ENCODE measurements at places on chromosomes 16 and 17.
A peak's percentile ranks its signal among the peaks of the same experiment; 100 is the strongest.

DNA sequence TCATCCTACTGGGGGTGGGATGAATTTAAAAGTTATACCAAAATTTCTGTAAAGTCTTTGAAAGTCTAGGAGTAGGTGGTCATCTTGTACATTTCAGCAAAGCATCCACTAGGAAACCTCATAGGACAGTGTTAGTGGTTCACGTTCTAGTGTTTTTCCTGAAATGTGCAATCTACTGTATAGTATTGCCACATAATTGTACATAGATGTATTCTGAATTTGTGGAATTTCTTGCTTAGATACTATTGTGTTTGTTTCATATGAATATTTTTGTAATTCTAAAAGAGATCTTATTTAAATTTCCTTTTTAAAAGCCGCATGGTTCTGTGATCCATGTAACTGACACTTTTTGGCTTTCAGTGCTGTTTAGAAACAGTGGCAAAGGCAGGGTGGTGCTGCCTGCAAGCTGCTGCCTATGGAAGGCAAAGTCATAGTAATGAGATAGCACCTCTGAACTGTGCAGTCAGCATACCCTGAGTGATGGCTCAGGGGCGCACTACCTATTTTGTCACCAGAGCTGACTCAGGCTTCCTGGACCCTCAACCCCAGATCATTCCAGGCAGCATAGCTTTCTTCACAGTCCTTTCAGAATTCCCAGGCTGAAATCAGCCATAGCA lies 193.3 kb downstream of the MRTFB start:
- no peak for DNase-seq

DNA sequence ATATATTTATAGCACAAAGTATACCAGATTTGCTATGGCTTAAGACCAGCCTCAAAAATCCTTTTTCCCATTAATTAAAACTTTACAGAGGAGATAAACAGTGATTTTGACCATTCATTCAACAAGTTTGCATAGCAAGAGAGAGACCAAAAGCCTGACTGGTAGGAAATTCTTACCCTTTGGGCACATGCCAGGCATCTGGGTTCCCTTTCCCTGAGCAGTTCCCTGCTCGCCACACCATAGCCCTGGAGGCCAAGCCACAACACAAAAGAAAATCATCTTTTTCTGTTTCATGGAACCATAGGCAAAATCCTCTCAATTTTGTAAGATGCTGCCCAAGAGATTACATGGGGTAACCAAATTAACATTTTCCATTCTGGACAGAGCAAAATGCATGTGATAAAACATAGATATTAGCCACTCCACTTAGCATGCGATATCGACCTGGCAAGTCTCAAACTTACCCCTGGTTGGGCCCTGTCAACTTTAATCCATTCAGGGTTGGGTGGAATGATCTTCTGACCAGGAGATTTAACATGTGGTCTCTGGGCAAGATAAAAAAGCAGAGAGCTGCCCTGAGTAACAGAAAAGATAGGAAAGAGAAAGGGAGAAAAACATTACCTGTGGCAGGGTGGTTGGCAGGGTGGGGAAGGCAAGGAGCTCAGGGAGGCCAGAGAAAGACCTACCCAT lies 57.6 kb upstream of the B4GALNT2 start:
- DNase-seq, result no peak

DNA sequence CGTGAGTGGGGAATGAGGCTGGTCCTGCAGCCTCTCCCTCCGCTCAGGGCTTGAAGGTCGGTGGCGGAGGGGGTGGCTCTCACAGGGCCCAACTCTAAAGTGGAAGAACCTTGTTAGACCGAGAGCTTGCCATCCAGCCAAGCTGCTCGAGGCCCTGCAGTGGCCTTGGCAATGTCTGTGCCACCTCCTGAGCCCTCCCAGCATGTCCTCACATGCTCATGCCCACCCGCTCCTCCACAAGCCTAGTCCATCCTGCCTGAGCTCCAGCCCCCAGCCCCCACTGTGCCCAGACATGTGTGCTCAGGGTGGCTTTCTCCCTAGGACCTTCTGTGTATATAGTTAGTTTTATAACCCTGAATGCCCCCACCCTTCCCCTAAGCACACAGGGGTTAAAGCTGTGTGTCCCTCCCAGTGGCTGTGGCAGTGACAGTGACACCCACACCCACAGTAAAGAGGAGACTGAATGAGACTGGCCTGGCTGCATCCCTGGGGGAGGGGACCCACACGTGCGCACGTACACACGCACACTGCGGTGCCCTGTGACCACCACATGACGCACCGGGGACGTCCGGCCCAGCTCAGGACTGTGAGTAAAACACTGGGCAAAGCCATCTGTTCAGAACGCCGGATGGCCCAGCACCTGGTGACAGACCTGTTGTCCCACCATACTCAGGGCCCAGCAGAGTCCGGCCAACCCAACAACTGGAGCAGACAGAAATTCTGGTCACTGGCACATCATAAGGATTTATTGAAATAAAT lies 15.6 kb downstream of the PDK2 start:
- DNase-seq, result no peak

DNA sequence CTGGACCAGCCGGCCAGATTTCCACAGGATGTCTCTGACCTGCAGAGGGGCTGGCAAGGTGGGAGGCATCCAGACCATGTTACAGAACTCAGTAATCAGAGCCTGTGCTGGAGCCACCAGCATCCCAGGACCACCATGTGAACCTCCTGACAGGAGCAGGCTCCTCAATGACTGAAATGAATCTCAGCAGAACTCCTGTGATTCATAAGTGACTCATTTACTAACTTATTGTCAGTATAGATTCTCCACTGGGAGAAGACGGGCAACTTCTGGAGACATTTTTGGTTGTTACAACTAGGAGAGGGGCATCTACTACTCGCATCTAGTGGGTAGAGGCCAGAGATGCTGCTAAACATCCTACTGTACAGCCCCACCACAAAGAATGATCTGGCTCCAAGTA lies 3.1 kb upstream of the WWOX start:
- DNase-seq, result no peak

DNA sequence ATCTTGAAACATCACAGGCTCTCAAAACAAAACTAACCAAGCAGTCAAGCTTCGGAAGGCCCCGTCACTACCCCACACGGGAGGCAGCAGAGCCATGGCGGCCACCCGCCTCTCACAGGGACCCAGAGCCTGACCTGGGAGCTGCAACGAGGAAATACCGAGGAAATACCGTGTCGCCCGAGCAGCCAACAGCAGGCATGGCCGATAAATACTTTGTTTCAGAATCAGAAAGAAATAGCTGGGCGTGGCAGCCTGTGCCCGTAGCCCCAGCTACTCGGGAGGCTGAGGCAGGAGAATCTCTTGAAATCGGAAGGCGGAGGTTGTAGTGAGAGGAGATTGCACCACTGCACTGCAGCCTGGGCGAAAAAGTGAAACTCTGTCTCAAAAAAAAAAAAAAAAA lies 6.9 kb downstream of the LMF1 start:
- no peak for DNase-seq

DNA sequence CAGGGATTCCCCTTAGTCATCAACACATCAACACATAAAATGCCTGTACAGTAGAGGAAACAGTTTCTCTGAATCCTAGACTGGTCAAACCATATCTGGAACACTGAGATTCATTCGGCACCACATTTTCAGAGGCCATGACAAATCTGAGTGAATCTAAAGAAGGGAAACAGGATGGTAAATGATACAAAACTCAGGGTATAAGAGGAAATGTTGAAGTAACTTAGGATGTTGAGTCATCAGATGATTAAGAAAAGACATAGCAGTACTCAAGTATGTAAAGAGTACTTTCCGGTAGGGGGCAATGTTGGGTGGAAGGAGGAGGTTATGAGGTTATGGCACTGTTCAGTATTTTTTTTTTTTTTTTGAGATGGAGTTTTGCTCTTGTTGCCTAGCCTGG lies 358.5 kb upstream of the PMFBP1 start:
- DNase-seq, result no peak

DNA sequence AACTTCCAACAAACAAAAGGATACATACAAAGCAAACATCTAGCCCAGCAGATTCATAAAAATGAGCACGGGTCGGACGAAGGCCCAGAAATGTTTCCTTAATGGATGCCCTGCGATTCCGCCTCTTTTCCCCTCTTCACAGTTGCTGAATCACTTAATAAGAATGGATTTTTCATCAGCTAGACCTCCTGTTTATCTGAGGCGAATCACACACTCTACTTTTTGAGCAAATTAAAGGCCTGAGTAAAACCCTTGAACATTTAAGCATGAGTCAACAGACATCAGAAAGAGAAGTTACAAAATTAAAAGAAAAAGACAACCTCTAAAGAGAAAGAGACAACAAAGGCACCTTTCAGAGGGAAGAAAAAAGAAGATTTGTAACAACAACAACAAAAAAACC lies 44.7 kb downstream of the HS3ST3A1 start:
- DNase-seq, result no peak

GRCh38 chr16:85629326-85629725 lies 16.2 kb downstream of the GSE1 start:
- DNase-seq, result no peak

GRCh38 chr17:31509805-31510177 lies 118.3 kb downstream of the RAB11FIP4 start:
- DNase-seq, result no peak

DNA sequence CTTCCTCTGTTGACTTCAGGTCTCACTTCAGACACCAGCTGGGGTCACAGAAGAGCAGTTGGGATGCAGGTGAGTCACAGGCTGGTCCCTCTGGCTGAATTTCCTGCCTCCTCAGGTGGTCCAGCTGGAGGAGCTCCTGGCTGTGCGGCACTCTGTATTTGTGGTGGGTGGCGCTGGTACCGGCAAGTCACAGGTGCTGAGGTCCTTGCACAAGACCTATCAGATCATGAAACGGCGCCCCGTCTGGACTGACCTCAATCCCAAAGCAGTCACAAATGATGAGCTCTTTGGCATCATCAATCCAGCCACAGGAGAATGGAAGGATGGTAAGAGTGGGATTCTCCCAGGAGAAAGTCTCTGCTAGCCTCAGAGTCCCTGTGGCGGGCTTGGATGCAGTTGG lies 149.2 kb downstream of the DNAH9 start:
- DNase-seq, result no peak

- no peak for DNase-seq
Observed at GRCh38 chr17:69093279-69093789, 32.6 kb upstream of the ABCA9 start.

GRCh38 chr17:17723354-17724261 lies 42.4 kb downstream of the RAI1 start:
- no peak for DNase-seq

GRCh38 chr17:72270273-72270924 lies 149.6 kb downstream of the SOX9 start:
- no peak for DNase-seq

GRCh38 chr17:2564877-2565276 lies 28.6 kb upstream of the PAFAH1B1 start:
- no peak for DNase-seq

DNA sequence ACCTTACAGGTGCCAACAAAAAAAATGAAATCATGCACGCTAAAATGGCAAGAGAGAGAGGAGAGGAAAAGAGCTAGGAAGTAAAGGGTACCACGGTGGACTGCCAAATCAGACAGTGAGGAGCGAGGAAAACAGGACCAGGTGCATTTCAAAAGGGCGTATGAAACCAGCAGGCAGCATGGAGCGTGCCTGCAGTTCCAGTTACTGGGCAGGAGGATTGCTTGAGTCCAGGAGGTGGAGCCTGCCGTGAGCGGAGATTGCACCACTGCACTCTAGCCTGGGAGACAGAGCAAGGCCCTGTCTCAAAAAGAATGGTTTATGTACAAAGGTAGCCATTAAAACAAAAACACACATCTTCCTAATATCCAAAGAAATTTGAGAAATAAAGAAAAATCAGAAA lies 16.4 kb downstream of the USP36 start:
- DNase-seq, result no peak

GRCh38 chr17:61619493-61619892 lies 28.5 kb upstream of the NACA2 start:
- no peak for DNase-seq

DNA sequence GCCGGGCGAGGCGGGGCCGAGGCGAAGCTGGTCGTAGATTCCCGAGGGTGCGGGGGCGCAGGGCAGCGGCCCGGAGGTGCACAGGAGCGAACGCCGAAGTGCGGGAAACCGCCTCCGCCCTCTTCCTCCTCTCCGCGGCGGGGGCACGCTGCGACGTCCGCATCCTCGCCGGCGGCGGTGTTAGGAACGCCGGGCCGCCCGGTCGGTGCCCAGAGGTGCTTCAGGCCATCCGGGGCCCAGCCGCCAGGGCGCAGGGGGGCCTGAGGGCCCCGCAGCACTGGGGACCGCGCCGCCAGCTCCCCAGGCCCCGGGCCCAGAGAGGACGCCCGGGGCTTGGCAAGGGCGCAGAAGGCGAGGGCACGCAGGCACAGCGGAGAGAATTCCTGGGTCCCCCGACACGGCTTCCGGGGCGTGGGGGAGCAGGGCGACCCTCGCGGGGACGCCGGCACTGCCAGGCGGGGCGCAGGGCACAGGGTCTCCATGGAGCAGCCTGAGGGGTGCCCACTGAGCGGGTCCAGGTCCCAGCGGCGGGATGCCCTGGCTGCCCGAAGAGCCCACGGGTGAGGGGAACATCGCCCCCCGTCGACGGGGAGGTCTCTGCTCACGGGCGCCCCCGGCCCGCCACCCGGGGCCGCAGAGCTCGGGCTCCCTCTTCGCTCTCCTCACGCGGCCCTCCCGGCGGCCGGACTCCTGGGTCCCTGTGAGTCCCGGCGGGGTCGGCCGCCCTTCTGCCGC lies 576 bp downstream of the EPOP start:
- DNase-seq, result peak; percentile 55
